ENCODE measurements at places on chromosomes 5 and 9.

- no peak for DNase-seq
These were observed 129.3 kb downstream of the GRIA1 start for GRCh38 chr5:153619771-153620170.

- peak; percentile 41 for DNase-seq
These were observed 8.9 kb upstream of the SPATA31E1 start for GRCh38 chr9:87873607-87874303.

DNA sequence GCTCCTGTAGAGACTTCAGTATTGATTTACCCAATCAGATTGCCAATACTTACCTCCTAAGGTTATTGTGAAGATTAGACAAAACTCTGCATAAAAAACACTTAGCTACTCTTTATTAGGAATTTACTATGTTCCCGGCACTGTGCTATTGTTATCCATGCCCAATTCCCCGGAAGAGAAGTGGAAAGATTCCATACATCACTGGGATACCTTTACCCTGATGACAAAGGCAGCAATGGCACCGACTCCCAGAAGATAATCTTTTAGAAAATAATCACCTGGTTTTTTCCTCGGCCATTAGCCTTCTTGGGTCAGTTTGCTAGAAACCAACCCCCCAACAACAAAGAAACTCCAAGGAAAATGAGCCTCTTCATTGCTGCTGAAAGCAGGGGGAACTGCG, 226.0 kb downstream of the SNX18 start:
- no peak for DNase-seq

DNA sequence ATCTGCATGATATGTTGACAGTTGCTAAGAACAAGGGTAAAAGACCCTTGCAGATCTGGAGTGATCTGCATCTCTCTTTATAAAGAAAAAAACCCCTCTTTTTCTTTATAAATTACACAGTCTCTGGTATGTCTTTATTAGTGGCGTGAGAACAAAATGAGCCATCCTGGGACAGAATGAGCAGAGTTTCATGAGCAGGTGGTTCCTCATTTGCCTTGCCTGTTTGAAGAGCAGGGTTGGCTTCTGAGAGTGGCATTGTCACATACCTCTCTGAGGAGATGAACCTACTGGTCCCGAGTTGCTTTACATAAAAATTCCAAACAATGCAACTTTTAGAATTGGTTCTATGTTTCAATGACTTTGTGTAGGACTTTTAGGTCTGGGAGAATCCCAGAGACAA, 94.3 kb downstream of the INSYN2B start:
- no peak for DNase-seq

DNA sequence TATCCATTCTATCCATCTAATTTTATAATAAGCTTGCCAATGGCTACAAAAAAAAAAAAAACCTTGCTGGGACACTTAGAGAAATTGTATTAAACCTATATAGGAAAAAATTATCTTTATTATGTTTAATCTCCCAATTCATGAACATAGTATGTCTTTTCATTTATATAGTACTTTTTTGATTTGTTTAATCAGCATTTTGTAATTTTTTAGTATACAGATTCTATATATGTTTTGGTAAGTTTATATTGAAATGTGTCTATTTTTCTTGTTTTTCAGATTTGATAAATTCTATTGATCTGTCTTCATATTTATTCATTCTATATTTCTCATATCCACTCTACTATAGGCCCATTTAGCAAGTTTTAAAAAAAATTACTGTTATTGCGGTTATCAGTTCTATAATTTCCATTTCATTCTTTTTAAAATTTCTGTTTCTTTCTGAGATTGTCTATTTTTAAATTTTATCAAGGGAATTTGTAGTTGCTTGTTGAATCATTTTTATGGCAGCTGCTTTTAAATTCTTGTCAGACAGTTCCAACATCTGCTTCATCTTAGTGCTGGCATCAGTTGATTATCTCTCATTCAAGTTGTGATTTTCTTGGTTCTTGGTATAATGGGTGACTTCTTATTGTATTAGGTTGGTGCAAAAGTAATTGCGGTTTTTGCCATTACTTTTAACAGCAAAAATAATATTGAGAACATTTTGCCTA, 170.1 kb upstream of the S1PR3 start:
- no peak for DNase-seq

- no peak for DNase-seq
These were observed 50.1 kb downstream of the C5orf15 start for GRCh38 chr5:133918316-133918715.

DNA sequence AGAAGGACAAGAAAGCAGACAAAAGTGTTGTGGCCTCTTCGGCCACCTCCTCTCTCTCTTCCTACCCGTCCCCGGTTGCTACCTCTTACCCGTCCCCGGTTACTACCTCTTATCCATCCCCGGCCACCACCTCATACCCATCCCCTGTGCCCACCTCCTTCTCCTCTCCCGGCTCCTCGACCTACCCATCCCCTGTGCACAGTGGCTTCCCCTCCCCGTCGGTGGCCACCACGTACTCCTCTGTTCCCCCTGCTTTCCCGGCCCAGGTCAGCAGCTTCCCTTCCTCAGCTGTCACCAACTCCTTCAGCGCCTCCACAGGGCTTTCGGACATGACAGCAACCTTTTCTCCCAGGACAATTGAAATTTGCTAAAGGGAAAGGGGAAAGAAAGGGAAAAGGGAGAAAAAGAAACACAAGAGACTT, 2.4 kb downstream of the EGR1 start:
- DNase-seq, result no peak

DNA sequence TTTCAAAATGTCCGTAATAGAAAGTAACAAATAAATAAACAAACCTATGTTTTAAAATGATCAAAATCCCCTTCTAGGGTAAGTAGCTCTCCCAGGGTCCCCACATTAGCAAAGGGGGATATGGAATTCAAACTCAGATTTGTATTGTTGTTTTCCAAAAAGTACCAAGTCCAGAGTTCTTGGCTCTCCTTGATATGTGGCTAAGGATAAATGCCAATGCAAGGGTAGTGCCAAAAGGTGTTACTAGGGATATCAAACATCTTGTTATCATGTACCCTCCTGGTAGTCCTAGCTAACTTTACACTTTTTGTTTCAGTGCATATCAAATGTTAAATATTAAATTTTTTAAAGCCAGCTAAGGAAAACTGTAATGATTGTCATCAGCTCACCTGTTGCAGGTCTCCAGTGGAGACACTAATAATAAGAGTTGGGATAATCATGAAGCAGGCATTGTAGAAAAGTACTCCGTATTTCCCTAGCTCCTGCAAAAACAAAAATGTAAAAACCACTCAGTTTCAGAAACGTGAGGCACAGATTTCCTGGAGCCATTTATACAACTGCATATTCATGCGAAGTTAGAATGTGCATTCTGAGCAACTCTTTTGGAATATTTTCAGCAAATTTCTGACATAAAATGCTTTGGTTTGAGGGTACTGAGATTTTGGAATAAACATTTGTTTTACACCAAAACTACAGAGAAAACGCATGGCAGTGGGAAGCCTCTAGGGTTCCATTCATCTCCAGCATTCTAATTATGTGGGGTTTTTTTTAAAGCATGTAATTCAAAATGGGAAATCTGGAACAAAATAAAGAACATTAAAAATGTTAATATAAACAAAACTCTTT, 39.8 kb downstream of the SLC35D2 start:
- DNase-seq, result no peak

GRCh38 chr9:2241836-2242741, 226.9 kb downstream of the SMARCA2 start:
- DNase-seq, result peak; percentile 96

GRCh38 chr5:74903165-74903787, 37.1 kb upstream of the FAM169A start:
- no peak for DNase-seq

- DNase-seq, result no peak
These were observed 153.7 kb upstream of the EGFLAM start for GRCh38 chr5:38104497-38105230.

GRCh38 chr9:79988126-79988525, 416.4 kb downstream of the TLE4 start:
- no peak for DNase-seq

- no peak for DNase-seq
These were observed 1078.3 kb upstream of the DMAC1 start for GRCh38 chr9:8877753-8878494.

DNA sequence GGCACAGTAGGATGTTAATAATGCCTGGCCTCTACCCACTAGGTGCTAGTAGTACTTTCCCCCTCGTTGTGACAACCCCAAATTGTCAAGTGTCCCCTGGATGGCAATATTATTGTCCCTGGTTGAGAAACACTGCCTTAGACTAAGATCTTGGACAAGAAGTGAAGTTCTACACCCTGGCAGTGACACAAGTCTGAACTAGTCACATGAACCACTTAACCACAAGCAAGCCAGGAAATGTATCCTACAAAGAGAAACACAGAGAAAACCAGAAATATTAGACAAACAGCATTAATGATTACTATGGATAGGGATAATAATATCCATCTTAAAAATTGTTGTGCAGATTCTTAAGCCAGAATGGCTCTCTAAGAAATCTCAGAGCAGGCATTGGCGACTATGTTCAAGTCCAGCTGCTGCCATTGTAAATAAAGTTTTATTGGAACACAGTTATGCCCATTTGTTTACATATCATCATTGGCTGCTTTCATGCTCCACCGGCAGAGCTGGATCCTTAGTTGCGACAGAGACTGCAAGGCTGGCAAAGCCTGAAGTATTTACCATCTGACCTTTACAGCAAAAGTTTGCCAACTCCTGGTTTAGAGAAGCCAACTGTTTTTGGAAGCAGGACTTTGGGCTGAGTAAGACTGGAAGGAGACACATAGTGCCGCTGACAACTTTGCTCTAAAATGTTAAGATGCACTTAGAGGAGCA, 80.8 kb downstream of the NTRK2 start:
- no peak for DNase-seq

DNA sequence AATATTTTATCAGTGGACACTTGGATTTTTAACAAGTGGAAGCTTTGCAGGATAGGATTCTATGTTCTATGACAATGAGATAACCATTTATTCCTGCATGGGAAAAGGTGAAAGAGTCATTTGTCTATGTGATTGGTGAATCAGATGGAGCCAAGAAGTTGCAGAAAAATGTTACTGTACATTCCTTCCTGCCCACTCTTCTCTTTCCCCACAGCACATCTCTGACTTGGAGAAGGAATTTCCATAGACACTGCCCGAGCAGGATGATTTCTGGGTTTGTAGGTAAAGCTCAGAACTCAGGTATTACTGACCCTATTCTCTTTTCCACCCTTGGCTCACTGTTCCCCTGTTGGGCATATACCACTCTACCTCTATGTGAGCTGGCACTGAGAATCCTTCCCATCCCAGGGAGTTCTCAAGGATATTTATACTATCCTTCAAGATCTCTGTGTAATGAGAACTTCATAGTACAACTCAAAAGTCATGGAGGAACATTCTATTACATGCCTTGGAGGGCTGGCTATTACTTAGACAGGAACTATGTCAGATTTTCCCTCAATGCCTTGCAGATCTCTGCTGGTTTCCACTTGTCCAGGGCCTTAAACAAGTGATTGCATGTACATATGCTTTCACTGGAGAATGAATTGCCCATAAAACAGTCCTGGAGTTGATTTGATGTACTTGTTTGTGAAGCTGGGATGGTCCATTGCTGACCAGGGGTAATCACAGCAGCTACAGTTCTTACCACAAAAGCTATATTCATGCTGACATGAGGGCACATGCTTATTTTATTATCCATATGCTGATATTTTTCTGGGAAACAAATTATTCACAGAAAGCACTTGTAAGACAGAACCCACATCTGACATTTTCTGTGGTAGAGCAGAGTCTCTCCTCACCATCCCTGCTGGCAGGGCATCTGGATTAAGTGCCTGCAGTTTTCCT, 24.1 kb downstream of the SLC1A3 start:
- no peak for DNase-seq

GRCh38 chr9:107363516-107364152, 80.6 kb downstream of the RAD23B start:
- DNase-seq, result peak; percentile 93

DNA sequence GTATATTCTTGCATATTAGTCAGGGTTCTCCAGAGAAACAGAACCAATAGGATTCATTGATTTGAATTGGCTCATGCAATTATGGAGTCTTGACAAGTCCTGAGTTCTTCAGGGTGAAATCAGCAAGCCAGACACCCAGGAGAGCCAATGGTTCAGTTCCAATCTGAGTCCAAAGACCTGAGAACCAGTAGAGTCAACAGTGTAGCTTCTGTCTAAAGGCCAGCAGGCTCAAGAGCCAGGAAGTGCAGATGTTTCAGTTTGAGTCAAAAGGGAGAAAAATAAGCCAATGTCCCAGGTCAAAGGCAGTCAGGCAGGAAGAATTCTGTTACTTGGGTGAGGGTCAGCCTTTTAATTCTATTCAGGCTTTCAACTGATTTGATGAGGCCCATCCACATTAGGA, 37.8 kb upstream of the ANKRD34B start:
- no peak for DNase-seq

- DNase-seq, result no peak
These were observed 162.8 kb downstream of the BARX1 start for GRCh38 chr9:93792358-93792757.

DNA sequence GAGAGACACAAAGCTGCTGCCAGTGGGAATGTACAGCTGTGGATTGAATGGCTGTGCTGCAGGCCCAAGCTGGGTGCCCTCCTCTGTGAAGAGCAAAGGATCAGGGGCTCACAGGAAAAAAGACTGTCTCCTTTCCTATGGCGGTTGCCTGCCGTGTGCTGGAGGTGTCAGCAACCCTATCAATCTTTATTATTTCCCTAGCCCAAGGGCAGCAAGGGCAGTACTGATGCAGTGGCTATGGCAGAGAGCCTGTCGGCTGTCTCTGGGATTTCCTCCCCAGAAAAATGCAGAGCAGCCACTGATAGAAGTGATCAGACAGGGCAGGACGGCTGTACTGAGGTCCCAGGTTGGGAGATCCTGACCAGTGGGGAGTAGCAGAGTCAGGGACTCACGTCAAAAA, 117.3 kb upstream of the CDH12 start:
- no peak for DNase-seq

DNA sequence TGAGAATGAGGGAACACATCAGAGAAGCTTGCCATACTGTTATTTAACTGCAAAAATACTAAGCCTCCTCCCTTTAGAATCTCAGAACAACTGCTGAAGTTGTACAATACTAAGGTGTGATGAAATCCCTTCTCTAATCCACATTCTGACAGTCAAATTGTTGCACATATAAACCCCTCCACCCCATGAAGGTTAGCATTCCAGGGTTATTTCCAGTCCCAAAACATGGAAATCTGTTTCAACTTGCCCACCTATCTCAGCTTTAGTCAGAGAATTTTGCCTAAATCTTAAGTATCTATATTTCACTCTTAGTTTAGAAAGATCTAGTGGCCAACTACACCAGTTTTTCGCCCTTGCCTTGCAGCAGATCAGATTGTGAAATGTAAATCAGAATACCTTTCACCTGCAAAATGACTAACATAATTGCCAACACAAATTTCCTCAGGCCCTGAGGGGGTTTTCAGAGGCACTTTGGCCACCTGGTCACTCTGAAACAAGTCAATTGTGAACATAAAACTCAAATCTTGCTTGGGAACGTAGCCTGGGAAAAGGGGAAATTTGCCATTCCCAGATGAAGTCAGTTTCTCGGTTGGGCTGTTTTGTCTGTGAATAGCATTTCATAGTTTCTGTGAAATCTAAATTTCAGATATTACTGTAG, 93.9 kb downstream of the EFNA5 start:
- DNase-seq, result no peak

Data from NCI-H2171 treated with DMSO at 0.1 percent for 48 hours (cell line).